CD4-positive, alpha-beta T cell (primary cell): ENCODE measurements at places on chromosomes 2 and 18.

DNA sequence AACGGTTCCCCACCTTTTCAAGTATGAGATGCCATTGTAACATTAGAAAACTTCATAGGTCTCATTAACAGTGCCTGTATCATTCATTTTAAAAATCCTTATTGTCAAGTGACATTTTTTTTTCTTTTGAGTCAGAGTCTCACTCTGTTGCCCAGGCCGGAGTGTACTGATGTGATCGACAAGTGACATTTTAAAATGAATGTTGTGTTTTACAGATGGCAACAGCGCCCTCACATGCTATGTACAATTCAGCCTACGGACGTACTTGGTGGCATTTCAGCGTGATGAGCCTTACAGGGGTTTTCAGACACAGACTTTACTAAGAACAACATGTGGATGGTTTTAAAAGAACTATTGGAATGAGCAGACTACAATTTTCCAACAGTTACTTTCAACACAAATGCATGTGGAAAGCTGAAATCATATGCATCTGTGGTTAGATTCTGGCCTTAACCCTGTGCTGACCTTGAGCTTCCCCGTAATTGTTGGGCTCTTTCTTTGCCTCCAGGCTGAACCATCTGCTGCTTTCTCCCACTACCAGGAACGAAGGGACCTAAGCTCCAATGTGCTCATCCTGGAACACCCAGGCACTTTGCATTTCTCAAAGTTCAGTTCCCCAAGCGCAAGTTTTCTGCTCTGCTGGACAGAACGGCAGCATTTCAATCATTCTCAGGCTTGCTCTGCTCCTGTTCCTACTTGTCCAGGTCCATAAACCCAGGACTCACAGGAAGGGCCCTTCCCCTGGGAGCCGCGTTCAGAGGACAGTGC is 119.9 kb upstream of the NDUFV2 start:
- DNase-seq: no peak

DNA sequence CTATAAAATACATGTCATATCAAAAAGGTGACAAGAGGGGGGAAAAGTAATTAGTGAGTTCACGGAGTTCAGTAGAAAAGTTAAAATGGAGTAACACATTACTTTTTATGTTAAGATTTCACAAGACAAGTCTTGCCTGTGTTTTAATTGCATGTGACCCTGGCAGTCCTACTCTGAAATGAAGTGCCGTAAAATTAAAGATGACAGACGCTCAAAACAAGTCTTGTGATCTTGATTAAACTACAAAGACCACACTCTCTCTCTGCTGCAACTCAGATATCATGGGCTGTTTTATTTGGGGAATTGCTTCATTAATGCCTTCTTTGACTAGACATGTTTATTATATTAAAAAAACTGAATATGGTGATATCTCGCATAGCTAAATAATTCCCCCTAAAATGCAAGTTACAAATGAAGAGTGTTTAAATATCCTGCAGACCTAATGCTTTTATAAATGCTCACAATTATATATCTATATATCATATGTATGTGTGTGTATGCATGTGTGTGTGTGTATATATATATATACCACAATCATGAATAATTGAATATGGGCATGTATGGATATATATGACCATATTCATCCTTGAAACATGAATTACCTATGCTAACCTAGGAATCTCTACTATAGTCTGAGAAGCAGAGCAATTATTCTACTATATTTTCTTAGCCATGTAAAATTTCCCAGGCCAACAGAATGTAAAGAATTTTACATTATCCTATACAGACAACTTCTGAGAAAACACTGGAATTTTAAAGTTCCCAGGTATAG is 647.5 kb downstream of the ARHGAP15 start:
- no peak for DNase-seq

- no peak for DNase-seq
Observed at GRCh38 chr18:12884406-12885323, 628 bp upstream of the PTPN2 start.

GRCh38 chr2:45692566-45692965 is 41.1 kb downstream of the PRKCE start:
- DNase-seq: no peak

- no peak for DNase-seq
Observed at GRCh38 chr2:12415536-12415935, 301.2 kb upstream of the TRIB2 start.

GRCh38 chr2:130912471-130912870 is 75.8 kb downstream of the ARHGEF4 start:
- DNase-seq: no peak

DNA sequence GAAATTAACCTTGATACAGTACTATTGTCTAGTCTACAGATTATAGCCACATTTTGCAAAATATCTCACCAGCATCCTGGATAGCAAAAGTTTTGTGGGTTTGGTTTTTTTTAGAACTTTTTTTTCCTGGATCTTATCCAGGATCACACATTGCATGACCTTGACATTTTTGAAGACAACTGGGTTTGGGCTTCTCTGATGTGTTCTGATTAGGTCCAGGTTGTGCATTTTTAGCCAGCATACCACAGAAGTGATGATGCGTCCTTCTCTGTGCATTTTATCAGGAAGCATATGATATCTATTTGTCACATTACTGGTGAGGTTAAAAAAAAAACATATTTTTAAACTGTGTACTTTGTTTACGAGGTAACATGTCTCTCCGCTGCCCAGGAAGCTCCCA is 221.0 kb upstream of the OSR1 start:
- DNase-seq: no peak

- no peak for DNase-seq
Observed at GRCh38 chr2:156907806-156908205, 349.7 kb upstream of the GALNT5 start.
